ENCODE measurements at places on chromosomes 16 and 17.

DNA sequence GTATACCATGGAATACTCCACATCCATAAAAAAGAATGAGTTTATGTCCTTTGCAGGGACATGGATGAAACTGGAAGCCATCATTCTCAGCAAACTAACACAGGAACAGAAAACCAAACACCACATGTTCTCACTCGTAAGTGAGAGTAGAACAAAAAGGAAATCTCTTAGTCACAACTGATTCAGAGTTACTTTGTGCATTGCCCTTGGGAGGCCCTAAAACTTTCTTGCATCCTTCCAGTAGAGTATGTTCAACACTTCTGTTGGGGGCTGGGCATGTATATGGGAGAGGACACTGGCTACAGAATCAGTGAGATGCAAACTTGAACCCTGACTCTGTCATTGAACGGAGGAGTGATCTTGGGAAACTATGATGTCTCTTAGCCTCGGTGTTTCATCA lies 147.4 kb upstream of the IRX5 start:
- no peak for DNase-seq

DNA sequence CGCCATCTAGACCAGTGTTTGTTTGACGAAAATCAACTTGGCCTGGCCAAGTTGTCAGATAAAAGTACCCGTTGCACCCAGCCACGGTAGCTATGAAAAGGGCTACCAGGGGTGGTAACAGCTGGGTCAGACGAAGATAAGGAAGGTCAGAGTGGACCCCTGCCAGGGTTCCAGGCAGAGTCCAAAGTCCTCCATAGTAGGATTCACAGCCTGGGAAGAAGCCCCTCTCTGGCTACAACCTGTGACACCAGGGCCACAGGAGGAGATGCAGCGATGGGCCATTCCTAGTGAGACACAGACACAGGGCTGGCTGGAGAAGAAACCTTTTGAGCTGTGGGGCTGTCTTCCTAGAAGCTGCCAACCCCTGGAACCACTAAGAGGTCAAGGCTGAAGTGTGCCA lies 39.3 kb downstream of the MEAK7 start:
- no peak for DNase-seq

GRCh38 chr17:41383690-41384089 lies 1.6 kb upstream of the KRT34 start:
- no peak for DNase-seq

GRCh38 chr17:81509207-81509971 lies 3.2 kb downstream of the ACTG1 start:
- DNase-seq: peak; percentile 74

DNA sequence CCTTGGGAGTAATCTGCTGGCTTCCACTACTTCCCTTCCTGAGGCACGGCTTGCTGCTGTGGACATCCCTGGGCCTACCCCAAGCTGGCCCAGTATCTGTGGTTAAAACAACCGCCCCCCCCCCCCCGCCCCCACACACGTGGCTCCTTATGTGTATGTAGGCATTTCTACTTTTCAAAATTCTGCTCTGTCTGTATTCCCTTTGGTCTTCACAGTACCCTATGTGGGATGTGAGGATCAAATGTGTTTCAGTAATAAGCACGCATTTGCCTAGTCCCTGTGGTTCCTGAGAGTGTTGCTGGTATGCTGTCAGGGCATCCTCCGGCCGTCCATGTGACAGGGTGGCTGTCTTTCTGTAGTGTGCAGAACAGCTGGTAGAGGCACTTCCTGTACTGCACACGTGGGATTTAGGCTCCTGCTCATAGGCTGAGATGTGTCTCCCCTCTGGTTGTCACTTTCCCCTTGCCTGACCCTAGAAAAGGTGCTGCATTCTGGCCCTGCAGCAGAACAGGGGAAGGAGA lies 2.2 kb downstream of the NT5M start:
- DNase-seq: peak; percentile 86

DNA sequence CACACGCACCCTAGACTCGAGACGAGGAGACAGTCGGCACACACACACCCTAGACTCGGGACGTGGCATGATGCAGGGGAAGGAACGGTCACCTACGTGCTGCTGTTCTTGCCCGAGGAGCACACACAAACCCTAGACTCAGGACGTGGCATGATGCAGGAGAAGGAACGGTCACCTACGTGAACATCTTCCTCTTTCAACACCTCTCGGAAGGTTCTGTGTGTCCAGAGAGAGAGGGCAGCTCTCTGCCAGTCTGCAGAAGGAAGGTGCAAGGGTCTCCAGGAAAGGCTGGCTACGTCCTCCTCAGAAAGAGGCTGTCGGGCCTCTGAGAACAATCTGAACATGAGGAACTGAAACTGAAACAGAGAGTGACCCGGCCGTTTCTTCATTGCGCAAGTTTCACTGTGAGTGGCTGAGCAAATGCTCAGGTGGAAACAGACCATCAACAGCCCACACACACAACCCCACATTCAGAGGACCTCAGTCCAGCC lies 43.4 kb downstream of the ZNF276 start:
- no peak for DNase-seq

GRCh38 chr16:86575754-86576557 lies 2.4 kb upstream of the FOXL1 start:
- DNase-seq: peak; percentile 77

DNA sequence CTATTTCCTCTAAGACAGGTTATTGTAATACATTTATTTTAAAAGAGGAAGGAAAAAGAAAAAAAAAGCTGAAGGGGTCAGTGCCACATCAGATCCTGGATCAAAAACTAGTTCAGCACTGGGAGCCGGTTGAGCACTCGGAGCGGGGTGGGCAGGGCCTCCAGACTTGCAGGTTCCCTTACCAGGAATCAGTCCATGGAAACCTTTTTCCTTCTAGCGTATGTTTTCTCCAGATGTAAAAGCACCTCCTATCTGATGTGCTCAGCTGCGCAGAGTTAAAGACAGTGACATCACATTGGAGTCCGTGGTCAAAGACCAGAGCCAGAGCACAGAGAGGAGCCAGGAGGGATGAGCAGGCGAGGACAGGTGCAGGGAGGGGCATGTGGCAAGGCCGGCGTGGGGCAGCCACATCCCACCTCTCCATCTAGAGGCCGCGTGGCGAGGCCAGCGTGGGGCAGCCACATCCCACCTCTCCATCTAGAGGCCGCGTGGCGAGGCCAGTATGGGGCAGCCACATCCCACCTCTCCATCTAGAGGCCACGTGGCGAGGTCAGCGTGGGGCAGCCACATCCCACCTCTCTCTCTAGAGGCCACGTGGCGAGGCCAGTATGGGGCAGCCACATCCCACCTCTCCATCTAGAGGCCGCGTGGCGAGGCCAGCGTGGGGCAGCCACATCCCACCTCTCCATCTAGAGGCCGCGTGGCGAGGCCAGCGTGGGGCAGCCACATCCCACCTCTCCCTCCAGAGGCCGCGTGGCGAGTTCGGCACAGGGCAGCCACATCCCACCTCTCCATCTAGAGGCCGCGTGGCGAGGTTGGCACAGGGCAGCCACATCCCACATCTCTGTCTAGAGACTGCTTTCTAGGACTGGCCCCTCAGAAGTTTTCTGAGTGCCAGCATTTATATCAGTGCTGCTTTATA lies 166.8 kb upstream of the CHMP6 start:
- no peak for DNase-seq

DNA sequence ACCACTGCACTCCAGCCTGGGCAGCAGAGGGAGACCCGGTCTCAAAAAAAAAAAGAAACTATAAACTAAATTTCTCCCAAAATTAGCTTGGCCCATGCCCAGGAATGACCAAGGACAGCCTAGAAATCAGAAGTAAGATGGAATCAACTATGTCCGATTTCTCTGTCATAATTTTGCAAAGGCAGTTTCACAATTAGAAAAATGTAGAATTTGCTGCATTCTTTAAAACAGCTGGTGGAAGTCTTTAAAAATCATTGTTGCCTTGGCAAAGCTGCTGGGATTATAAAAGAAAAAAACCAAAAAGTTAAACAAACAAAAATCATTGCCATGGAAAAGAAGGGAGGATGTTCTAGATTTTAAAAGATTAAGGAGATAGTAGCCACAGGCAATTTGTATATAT lies 32.4 kb downstream of the WWP2 start:
- no peak for DNase-seq

- DNase-seq: no peak
Observed at GRCh38 chr16:21037736-21038135, 112.9 kb downstream of the DNAH3 start.

DNA sequence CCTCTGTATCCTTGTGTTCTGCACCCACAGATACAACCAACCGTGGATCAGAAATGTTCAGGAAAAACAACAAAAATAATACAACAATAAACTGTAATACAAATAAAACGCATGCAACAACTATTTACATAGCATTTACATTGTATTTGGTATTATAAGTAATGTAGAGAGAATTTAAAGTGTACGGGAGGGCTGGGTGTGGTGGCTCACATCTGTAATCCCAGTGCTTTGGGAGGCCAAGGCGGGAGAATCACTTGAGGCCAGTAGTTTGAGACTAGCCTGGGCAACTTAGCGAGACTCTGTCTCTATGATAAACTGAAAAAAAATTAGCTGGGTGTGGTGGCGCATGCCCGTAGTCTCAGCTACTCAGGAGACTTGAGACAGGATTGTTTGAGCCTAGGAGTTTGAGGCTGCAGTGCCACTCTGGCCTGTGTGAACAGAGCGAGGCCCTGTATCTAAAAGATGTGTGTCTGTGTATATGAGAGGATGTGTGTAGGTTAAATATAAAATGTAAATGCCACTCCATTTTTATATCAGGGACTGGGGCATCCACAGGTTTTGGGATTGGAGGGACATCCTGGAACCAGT lies 13.3 kb downstream of the SEC14L1 start:
- DNase-seq: no peak

DNA sequence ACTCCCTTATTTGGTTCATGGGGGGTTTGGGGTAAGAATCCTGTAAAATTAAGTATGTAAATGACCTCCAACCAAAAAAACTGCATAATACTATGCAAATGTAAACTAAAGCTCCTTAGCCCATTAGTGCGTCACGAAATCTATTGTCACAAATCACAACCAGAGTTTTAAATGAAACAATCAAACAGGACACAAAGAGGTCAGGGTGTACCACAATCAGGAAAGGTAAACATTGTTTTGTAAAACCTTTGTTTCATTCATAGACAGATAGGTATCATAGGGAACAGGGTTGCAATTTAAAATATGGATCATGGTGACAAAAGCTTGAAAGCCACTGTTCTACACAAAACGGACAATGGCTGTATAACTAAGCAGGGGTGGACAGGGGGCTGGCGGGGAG lies 61.0 kb downstream of the ARHGAP17 start:
- no peak for DNase-seq

GRCh38 chr16:77690416-77690815 lies 31.9 kb upstream of the NUDT7 start:
- peak; percentile 36 for DNase-seq

DNA sequence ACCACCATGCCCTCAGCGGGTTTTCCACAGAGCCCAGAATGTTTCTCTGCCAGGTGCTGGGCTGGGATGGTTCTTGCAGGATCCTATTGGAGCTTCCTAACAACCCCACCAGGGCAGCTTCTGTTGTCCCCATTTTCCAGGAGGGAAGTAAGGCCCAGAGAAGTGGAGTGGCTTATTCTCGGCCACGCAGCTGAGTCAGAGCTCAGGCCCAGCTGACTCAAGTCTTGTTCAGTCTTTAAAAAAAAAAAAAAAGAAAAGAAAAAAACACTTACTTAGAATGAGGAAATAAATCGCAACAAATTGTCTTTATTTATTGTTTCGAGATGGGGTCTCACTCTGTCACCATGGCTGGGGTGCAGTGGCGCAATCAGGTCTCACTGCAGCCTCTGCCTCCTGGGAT lies 413.0 kb downstream of the CPPED1 start:
- no peak for DNase-seq

GRCh38 chr16:50123417-50123816 lies 29.7 kb upstream of the TENT4B start:
- no peak for DNase-seq

- no peak for DNase-seq
Observed at GRCh38 chr17:50533720-50534148, 1.2 kb downstream of the EPN3 start.

DNA sequence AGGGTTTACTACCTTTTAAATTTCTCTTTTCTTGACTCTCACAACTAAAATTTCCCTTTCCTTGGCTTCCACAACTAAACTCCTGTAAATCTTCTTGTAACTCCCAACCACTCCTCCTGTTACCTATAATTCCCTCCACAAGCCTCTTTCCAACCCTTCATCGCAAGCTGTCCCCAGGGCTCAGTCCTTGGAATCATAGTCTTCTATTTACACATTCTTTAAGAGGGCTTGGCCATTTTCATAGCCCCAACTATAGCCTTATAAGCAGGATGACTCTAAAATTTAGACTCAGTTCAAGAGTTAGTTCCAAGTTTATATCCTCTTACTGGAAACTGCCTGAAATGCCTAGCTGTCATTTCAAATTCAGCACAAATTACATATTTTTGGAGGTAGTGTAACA lies 23.9 kb downstream of the GLG1 start:
- DNase-seq: no peak

DNA sequence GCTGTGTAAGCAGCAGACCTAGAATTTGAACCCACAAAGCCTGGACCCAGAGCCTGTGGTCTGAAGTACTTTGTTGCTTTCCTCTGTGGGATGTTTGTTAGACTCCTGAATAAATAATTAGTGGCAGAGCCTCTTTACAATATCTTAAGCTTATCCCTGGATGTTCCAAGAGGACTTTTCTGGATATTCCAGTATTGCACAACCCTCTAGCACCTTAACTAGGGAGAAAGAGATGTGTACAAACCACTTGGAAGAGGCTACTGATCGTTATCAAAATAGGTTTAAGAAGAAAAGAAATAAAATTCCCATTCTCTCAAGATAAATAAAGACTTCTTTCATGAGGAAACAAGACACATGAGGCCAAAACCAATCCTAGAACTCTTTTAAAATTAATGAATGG lies 632.4 kb downstream of the CDH11 start:
- no peak for DNase-seq

- peak; percentile 67 for DNase-seq
Observed at GRCh38 chr17:35612924-35613521, 25.9 kb downstream of the AP2B1 start.

- DNase-seq: peak; percentile 89
Observed at GRCh38 chr17:81821603-81822311, 11.3 kb downstream of the MCRIP1 start.

- no peak for DNase-seq
Observed at GRCh38 chr16:76532188-76532973, 255.2 kb downstream of the CNTNAP4 start.

DNA sequence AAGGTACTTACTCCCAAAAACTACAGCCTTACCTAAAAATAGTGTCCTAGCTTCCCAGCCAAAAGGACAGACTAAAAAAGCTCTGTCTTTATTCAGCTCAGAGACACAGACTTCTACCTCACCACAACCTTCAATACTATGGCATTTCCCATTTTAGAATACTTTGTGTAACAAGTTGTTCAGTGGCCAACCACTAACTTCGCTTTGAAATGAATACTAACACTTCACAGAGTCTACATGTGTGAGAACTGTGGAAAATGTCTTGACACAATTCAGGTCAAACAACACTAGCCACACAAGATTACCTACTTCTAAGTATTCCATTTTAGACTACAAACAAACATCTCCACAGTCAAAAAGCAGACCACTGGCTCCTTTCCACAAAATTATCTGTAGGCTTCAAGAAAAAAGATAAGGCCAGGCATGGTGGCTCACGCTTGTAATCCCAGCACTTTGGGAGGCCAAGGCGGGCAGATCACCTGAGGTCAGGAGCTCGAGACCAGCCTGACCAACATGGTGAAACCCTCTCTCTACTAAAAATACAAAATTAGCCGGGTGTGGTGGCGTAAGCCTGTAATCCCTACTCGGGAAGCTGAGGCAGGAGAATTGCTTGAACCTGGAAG lies 3.2 kb downstream of the HELZ start:
- no peak for DNase-seq

GRCh38 chr16:46857368-46857945 lies 26.5 kb upstream of the C16orf87 start:
- peak; percentile 88 for DNase-seq

- DNase-seq: no peak
Observed at GRCh38 chr16:75763204-75763603, 36.9 kb upstream of the CPHXL start.

Measured in NCI-H82 (cell line).